Retina (tissue), 1 donor: ENCODE measurements at places on chromosomes 4 and X.
A peak's percentile ranks its signal among the peaks of the same experiment; 100 is the strongest.

- no peak for DNase-seq
Observed at GRCh38 chr4:178165951-178166308, 723.7 kb upstream of the AGA start.

DNA sequence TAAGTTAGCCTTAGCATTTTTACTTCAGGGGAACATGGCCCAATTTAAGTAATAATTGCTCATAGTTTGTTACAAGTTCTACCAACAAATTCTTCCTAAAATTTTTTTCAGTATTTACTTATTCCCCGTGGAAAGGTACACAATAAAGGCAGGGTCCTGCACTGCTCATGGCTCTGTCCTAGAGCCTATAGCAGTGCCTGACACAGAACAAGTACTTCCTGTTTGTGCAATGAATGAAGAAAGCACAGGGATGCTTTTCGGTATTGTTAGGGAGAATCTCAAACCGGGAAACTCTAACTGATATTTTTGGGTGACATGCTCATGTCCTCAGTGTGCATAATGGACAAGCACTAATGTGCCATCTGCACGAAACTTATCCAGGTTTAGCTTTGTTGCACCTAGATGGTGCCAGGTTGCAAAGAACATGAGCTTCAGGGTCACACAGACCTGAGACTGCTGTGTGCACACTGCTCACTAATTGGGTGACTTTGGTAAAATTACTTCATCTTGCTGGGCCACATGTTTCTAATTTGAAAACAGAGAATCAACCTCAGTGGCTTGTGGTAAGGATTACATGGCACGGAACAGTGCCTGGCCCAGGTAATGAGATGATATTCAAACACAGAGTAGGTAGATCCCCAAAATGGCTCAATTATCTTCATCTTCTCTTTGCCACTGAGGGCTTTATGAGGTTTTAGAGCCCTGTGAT is 175.8 kb upstream of the NPY2R start:
- DNase-seq = no peak

DNA sequence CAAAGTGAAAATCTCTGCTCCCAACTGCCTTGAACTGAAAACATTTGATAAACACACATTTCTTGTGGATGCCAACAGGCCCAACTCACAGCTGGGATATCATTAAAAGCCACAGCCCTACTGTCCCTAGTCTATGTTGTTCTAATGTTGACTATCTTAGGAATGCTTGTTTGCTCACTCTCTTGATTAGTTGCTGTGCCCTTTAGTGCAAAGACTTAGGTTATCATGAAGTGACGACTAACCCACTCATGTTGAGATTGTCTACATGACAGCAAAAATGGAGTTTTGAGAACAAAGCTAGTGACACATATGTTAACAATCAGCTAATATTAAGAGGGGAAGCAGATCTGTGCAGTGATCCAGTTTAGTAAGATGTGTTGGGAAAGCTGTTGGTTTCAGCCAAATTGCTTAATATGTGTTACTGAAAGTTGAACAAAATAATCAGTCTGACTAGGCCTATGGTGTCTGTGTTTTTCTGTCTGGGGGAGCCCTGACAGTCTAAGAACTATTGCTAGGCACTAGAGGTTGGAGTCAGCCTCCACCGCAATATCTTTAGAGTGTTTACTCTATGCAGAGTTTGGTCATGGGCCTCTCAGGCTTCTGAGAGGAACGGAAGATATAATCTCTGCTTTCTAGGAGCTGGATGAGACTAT is 125.5 kb downstream of the ATG4A start:
- no peak for DNase-seq

DNA sequence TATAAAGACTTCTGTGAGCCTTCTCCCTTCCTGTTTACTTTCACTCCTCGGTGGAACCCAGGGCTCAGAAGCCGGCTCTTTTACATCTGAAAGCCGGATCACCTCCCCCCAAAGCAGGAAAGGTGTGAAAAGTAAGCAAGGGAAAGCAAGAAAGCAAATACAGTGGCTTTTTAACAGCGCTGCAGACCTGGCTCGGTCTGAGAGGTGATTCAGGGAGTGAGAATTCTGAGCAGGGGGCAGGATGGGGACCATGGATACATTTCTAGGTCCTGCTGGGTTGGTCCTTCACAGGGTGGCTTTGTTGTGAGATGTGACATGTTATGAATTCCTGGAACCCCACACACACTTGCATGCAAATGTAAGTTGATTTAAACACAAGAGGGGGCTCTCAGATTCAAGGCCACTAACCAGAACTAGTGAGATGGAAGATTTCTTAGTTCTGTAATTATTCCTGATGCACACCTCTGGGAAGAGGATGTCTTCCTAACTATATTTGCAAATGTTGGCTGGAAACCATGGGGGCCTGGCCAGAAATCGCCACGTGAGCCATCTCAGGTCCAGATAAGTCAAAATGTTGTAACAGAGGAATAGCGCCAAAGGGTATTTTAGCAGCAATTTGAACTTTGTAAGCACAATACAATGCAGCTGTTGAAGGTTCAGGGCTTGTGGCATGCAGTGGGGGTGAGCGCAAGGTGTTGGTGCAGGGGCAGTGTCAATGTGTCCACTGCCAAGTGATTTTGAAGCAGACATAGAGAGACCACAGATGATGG is 670.1 kb upstream of the LCORL start:
- DNase-seq = peak; percentile 12

- no peak for DNase-seq
Observed at GRCh38 chr4:56302760-56303159, 84.5 kb downstream of the AASDH start.

GRCh38 chrX:44432641-44433040 is 89.2 kb upstream of the EFHC2 start:
- no peak for DNase-seq

DNA sequence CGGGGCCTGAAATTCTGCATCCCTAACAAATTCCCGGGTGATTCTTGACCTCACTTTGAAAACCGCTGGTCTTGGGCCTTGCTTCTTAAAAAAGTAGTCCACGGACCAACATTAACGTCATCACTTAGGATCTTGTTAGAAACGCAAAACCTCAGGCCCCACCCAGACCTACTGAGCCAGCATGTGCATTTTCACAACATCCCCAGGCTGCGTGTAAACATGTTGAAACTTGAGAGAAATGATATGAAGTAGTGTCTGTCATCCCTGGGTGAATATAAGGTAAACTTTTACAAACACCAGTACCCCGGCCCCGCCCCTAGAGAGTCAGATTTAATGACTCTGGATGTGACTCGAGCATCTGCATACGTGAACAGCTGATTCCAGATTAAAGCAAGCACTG is 33.7 kb downstream of the SORBS2 start:
- DNase-seq = no peak

GRCh38 chr4:41524425-41524824 is 13.5 kb upstream of the LIMCH1 start:
- peak; percentile 38 for DNase-seq

GRCh38 chr4:57410331-57411052 is 300.3 kb upstream of the IGFBP7 start:
- DNase-seq = no peak

- no peak for DNase-seq
Observed at GRCh38 chr4:38382520-38382919, 281.5 kb upstream of the KLF3 start.

GRCh38 chr4:20676501-20677197 is 23.6 kb upstream of the PACRGL start:
- no peak for DNase-seq

- no peak for DNase-seq
Observed at GRCh38 chr4:84237008-84237407, 262.1 kb downstream of the NKX6-1 start.
